ENCODE measurements at places on chromosomes 12 and 14. TPM values are rescaled to one million over a fixed set of nuclear protein-coding genes. Genes with fewer than 3 reads are reported as not detected.

KERA gene
- polyA plus RNA-seq = not detected

C12orf56 gene
- not detected for polyA plus RNA-seq

LMNTD1 gene
- polyA plus RNA-seq = not detected

TESPA1 gene
- polyA plus RNA-seq = 216 TPM

LHX5 gene
- not detected for polyA plus RNA-seq

KRT72 gene
- not detected for polyA plus RNA-seq

HNF1A gene
- not detected for polyA plus RNA-seq

KRT75 gene
- not detected for polyA plus RNA-seq

MRPL51 gene
- 205 TPM for polyA plus RNA-seq

CYP27B1 gene
- polyA plus RNA-seq = 0.55 TPM

DNA sequence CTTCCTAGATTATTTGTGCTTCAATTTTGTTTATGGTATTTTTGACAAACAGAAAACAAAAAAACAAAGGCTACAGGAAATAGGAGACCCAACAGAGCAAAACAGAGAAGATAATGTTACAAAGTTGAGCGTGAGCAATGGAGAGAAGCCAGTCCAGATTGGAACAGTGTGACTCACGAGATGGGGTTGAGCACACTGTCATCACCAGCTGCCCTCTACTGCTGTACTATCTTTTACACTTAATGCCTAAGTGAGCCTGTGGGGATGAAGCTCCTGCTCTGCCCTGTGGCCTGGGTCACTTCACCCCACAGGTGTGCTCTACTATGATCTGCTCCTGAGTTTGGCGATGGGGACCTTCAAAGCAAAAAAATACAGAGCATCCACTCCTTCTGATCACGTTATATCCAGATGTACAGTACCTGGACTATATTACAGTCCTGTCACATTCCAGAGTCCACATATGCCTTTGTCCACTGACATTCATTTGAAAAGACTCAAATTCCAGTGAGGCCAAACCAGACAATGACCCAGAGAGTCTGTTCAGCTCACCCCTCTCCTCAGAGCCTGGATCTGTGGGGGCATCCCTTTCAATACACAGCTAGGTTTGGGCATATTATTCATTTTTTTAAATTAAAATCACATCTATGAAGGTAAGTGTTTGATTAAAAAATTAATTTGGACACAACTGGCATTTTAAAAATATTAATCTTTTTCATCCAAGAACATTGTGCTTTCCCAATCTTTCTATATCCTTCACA lies 4.4 kb downstream of the IPO8 start:
- no peak overlapping the region for H3K27ac ChIP-seq
- no peaks in the 10 kb centered on the region for H3K27me3 ChIP-seq
- H3K4me1 ChIP-seq = peaks cover 32% of the 10 kb centered on the region
- H3K36me3 ChIP-seq = no peaks in the 10 kb centered on the region
- DNase-seq = no peak

- peaks cover 33% of the 10 kb centered on the region for H3K4me1 ChIP-seq
- H3K36me3 ChIP-seq = peaks cover 21% of the 10 kb centered on the region
- no peaks in the 10 kb centered on the region for H3K27me3 ChIP-seq
Observed at GRCh38 chr14:55372423-55372822, 39.2 kb downstream of the ATG14 start.

- DNase-seq = no peak
- H3K27ac ChIP-seq = no peak overlapping the region
- H3K4me3 ChIP-seq = no peak overlapping the region
- H3K27me3 ChIP-seq = no peaks in the 10 kb centered on the region
- H3K36me3 ChIP-seq = no peaks in the 10 kb centered on the region
Observed at GRCh38 chr12:77615332-77615731, 215.4 kb upstream of the NAV3 start.

DNA sequence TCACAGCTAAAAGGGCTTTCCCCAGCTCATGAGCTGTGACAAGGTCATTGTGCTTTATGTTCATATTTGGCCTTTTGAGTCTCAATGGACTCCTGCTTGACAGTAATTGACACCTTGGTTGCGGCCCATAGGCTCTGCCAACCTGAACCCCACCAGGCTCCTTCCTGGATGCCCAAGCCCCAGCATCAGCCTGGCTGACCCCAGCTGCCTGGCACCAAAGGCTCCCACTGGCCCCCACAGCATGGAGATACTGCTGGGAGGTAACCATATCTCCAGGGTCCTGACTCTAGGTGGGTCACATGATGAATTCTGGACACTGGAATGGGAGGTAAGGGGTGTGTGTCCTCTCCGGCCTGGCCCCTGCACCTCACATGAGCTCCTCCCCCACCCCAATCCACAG lies 50.2 kb downstream of the CLMN start:
- no peaks in the 10 kb centered on the region for H3K27me3 ChIP-seq
- peaks cover 19% of the 10 kb centered on the region for H3K4me1 ChIP-seq
- no peak for DNase-seq
- no peak overlapping the region for H3K4me3 ChIP-seq
- H3K36me3 ChIP-seq = no peaks in the 10 kb centered on the region

GRCh38 chr14:75003250-75004027 lies 718 bp downstream of the EIF2B2 start:
- peaks cover 25% of the 10 kb centered on the region for H3K4me1 ChIP-seq
- H3K27ac ChIP-seq = peak overlapping the region; percentile 80
- DNase-seq = no peak

DNA sequence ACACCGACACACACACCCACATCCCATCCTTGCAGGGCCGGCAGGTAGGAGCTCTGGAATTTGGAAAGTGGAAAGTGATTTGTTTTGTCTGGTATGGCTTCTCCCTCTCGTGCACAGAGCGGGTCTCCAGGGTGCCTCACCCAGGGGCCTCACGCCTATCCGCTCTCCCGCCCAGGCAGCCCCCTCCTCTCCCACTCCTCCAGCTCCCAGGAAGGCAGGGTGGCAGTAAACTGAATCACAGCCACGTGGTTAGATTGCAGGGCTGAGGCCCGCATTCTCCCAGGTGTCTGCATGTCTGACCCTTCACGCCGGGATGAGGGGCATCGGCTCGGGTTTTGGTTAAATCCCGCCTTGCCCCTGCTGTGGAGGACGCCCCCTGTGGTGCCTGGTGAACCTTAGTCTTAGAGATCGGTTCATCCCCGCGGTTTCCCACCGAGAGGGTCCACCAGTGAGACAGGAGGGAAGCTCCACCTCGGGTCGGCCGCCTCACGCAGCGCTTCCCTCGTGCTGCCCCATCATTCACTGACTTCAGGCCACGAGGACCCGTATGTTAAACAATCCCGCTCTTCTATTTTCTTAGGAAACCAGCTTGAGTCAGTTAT lies 64.4 kb downstream of the ADGRD1 start:
- H3K36me3 ChIP-seq = no peaks in the 10 kb centered on the region
- H3K4me1 ChIP-seq = no peaks in the 10 kb centered on the region
- no peak overlapping the region for H3K27ac ChIP-seq
- no peaks in the 10 kb centered on the region for H3K27me3 ChIP-seq
- no peak overlapping the region for H3K4me3 ChIP-seq

GRCh38 chr14:24283796-24284460 lies 12.5 kb upstream of the RABGGTA start:
- no peaks in the 10 kb centered on the region for H3K27me3 ChIP-seq
- no peak overlapping the region for H3K4me3 ChIP-seq
- no peak for DNase-seq
- H3K4me1 ChIP-seq = peaks cover 15% of the 10 kb centered on the region
- H3K36me3 ChIP-seq = no peaks in the 10 kb centered on the region
- H3K27ac ChIP-seq = no peak overlapping the region

GRCh38 chr12:118900993-118901392 lies 80.3 kb upstream of the SRRM4 start:
- no peak overlapping the region for H3K4me3 ChIP-seq
- H3K27me3 ChIP-seq = no peaks in the 10 kb centered on the region
- H3K27ac ChIP-seq = no peak overlapping the region
- no peak for DNase-seq

GRCh38 chr12:26748741-26749431 lies 84.1 kb downstream of the ITPR2 start:
- no peak overlapping the region for H3K4me3 ChIP-seq
- H3K4me1 ChIP-seq = peaks cover 25% of the 10 kb centered on the region
- no peaks in the 10 kb centered on the region for H3K36me3 ChIP-seq

DNA sequence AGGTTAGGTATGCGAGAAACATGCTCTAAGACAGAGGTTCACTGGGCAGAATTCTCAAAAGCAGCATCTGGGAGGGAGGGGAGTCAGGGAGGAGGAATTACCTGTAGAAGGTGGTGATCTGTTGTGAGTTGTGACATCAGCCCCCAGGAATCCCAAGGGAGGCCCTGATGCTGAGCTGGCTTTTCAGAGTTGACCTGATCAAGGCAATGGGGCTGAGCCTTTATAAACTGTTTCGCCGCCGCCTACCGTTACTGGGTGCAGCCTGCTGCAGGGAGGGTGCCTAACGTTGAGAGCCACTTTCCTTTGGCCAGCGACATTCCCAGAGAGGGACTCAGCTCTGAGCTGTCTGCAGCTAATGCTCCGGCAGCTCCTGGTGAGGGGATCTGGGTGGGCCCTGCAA lies 257.9 kb upstream of the TMEM132C start:
- H3K36me3 ChIP-seq = no peaks in the 10 kb centered on the region
- H3K27me3 ChIP-seq = no peaks in the 10 kb centered on the region
- no peak for DNase-seq
- H3K4me1 ChIP-seq = no peaks in the 10 kb centered on the region
- no peak overlapping the region for H3K27ac ChIP-seq

GRCh38 chr14:104687601-104688504 lies 1.6 kb upstream of the INF2 start:
- peaks cover 65% of the 10 kb centered on the region for H3K4me1 ChIP-seq
- H3K36me3 ChIP-seq = no peaks in the 10 kb centered on the region
- H3K27ac ChIP-seq = peak overlapping the region; percentile 21
- no peak overlapping the region for H3K4me3 ChIP-seq

GRCh38 chr14:77086951-77087350 lies 11.1 kb upstream of the CIPC start:
- H3K27ac ChIP-seq = no peak overlapping the region
- no peaks in the 10 kb centered on the region for H3K27me3 ChIP-seq
- H3K4me3 ChIP-seq = no peak overlapping the region
- no peak for DNase-seq

- H3K4me1 ChIP-seq = no peaks in the 10 kb centered on the region
- no peak overlapping the region for H3K27ac ChIP-seq
- no peak for DNase-seq
- H3K4me3 ChIP-seq = no peak overlapping the region
Observed at GRCh38 chr14:32635061-32635719, 303.5 kb upstream of the NPAS3 start.

- H3K36me3 ChIP-seq = no peaks in the 10 kb centered on the region
- no peak for DNase-seq
- no peaks in the 10 kb centered on the region for H3K27me3 ChIP-seq
- H3K4me3 ChIP-seq = no peak overlapping the region
- peaks cover 10% of the 10 kb centered on the region for H3K4me1 ChIP-seq
- no peak overlapping the region for H3K27ac ChIP-seq
Observed at GRCh38 chr12:94100211-94100627, 48.2 kb upstream of the PLXNC1 start.

- H3K27ac ChIP-seq = no peak overlapping the region
- no peak for DNase-seq
- H3K4me1 ChIP-seq = peaks cover 9% of the 10 kb centered on the region
- H3K36me3 ChIP-seq = peaks cover 12% of the 10 kb centered on the region
- H3K27me3 ChIP-seq = no peaks in the 10 kb centered on the region
Observed at GRCh38 chr12:113299619-113300237, 35.2 kb downstream of the SLC8B1 start.

GRCh38 chr12:130339951-130340350 lies 2.3 kb downstream of the PIWIL1 start:
- no peak overlapping the region for H3K27ac ChIP-seq
- no peaks in the 10 kb centered on the region for H3K4me1 ChIP-seq
- H3K27me3 ChIP-seq = no peaks in the 10 kb centered on the region
- H3K4me3 ChIP-seq = no peak overlapping the region
- no peaks in the 10 kb centered on the region for H3K36me3 ChIP-seq

DNA sequence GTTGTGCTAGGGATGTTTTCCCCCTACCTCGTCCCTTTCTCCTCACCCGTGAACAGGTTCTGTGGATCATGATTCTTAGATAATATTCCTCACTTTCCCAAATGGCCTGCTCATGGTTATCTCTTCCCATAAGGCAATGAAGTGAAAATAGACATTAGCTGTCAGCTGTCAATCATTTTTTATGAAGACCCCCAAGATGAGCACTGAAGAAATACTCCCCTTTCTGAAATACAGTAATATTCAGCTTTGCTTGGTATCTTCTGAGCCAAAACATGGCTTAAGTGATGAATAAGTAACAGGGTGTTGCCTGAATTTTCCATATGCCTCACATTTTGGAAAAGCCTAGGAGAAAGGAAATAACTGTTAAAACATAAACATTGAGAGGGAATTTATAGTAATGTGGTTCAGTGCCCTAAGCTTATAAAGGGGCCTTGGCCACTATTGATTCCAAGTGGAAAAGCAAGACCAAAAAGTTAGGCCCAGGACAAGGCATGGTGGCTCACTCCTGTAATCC lies 70.7 kb upstream of the NAP1L1 start:
- no peaks in the 10 kb centered on the region for H3K36me3 ChIP-seq
- no peaks in the 10 kb centered on the region for H3K27me3 ChIP-seq
- H3K4me1 ChIP-seq = no peaks in the 10 kb centered on the region
- no peak overlapping the region for H3K27ac ChIP-seq

DNA sequence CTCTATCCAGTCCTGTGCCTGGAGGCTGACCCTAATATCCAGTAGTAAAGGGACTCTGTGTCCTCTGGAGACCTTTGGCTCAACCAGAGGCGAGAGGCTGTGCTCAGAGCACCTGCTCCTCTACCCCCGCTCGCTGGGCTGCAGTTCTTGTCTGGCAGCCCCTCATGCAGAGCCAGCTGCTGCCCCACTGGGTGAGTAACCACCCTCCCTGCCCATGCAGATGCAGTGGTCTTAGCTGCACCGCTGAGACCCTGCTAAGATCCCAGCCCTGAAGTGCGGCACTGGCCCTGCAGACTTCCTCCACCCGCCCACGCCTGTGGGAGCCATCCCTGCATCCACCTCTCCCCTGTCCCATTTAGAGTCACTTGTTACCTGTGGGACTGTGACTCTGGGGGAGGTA lies 347.5 kb upstream of the SFSWAP start:
- no peak overlapping the region for H3K4me3 ChIP-seq
- H3K27me3 ChIP-seq = no peaks in the 10 kb centered on the region
- H3K36me3 ChIP-seq = no peaks in the 10 kb centered on the region
- no peak for DNase-seq
- H3K4me1 ChIP-seq = no peaks in the 10 kb centered on the region
- H3K27ac ChIP-seq = no peak overlapping the region

- no peak for DNase-seq
- H3K36me3 ChIP-seq = no peaks in the 10 kb centered on the region
- H3K27ac ChIP-seq = peak overlapping the region; percentile 63
- peaks cover 16% of the 10 kb centered on the region for H3K4me1 ChIP-seq
- peak overlapping the region; percentile 65 for H3K4me3 ChIP-seq
Observed at GRCh38 chr14:105299654-105300541, 903 bp downstream of the BRF1 start.

All from CD4-positive, alpha-beta memory T cell (primary cell).